ACHN (cell line): ENCODE measurements at places on chromosomes 2 and 18.
A peak's percentile ranks its signal among the peaks of the same experiment; 100 is the strongest.

GRCh38 chr18:5196253-5197031 is 615 bp downstream of the AKAIN1 start:
- no peak for DNase-seq

GRCh38 chr18:61738488-61738887 is 154.3 kb downstream of the RNF152 start:
- no peak for DNase-seq

GRCh38 chr18:63339920-63340484 is 20.4 kb upstream of the BCL2 start:
- peak; percentile 48 for DNase-seq

DNA sequence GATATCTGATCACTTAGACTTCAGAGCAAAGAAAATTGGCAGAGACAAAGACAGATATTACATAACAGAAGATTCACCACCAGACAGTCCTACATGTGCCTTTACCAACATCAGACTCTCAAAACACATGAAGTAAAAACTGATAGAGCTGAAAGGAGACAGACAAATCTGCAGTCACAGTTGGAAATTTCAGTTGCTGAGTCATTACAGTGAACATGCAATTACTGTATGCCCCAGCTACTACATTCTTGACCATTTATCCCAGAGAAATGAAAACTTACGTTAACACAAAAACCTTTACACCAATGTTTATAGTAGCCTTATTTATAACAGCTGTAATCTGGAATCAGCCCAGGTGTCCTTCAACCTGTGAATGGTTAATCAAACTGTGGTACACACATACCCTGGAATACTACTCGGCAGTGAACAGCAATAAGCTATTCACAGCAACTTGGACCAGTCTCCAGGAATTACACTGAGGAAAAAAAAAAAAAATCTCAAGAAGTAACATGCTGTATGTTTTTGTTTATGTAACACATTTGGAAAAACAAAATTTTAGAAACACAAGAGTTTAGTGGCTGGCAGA is 7.5 kb upstream of the SCLY start:
- DNase-seq, result no peak

GRCh38 chr2:132256251-132256902 is 94.6 kb upstream of the ANKRD30BL start:
- DNase-seq, result no peak

DNA sequence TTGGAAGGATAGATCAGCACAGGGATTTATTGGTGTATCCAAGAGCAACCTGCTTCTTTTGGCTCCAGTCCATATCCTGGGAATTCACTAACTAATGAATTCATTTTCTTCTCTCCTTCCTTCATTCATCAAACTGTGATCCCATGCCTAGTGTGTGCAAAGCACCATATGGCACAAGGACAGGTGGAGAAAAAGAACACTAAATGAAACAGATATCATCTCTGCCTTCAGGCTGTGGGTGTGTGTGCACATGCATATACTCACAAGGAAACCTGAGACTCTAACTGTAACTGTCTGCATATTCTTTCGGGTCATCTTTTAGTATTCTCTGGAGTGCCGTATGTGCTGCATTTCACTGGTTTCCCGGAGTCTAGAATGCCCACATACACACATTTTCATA is 20.2 kb downstream of the TNP1 start:
- no peak for DNase-seq

DNA sequence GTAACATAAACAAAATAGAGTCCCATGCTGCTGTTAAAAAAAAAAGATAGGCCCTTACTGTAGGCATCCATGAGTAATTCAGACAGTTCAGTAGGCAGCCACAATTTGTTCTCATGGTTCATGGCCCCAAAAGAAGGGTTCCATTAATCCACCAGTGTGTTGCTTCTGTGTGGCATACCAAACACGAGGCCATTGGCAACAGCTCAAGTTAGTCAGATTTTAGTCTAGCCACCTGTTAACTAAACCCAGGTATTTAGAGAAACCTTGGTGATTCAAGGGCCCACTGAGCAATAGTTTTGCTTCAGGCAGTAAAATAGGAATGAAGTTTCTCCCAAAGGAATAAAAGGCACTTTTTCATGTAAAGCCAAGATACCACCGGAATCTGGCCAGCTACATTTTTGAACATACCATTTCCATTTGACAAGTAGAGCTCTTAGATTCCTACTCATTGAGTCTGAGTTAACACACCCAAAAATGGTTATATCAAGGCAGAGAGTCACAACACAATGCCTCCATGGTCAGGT is 80.1 kb upstream of the SRD5A2 start:
- DNase-seq, result no peak
